ENCODE measurements at places on chromosomes 2 and 18.

GRCh38 chr2:198100346-198100745 is 296.0 kb downstream of the PLCL1 start:
- no peak for DNase-seq

DNA sequence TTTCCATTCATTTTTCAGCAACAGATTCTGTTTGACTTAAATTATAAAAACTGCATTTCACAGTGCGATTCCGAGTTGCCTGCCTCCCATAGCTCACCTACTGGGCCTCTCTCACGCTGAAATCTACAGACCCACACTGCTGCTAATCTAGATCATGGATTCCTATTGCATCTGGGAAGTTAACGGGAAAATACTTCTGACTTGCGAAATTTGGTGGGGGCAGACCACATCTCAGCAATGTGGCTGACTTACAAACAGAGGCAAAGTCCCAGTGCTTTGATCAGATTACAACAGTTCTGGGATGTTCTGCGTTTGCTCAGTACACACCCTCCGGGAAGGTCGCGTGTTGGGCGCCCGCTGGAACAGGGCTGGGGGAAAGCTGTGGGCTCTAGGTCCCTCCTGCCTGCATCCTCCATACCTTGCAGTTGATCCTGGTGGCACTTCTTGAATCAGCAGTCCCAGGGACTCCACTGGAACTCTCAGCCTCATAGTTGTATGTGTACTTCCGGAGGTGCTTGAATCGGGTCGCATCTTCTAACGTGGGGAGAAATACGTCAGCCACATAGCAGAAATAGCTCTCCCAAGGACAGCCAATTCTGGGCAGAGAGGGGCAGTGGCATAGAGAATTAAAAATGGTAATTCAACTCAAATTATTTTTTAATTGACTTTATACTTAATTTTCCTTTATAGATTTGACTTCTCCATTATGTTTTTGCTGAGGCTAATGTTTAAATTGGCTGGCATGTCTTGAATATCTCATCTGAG is 1.7 kb downstream of the APOB start:
- DNase-seq: no peak

DNA sequence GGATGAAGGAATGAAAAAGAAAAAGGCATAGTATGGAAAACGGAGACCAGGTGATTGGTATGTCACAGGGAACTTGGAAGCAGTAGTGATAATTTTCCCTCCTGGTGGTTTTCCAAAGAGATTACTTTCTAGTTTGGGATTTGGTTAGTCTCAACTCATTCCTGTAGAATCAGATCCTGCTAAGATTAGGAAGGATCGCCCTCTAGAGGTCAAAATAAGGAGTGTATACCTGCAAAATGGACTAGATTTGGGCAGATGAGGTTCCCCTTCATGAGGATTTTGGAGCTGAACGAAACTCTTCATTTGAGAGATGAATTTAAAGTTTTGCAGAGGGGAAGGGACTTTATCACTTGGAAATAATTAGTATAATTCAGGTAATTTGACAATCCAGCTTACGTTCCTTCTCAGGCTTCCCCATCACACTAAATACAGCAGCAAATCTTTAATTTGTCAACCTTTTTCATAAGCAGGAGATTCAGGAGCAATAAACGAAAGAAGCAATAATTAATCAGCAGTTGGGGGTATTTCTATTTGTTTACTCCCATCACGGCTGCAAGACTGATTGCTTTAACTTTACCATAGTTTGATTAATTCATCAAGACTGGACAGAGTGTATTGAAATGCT is 65.2 kb downstream of the CCDC195 start:
- DNase-seq: no peak

GRCh38 chr2:56184500-56185011 is 766 bp downstream of the CCDC85A start:
- no peak for DNase-seq

DNA sequence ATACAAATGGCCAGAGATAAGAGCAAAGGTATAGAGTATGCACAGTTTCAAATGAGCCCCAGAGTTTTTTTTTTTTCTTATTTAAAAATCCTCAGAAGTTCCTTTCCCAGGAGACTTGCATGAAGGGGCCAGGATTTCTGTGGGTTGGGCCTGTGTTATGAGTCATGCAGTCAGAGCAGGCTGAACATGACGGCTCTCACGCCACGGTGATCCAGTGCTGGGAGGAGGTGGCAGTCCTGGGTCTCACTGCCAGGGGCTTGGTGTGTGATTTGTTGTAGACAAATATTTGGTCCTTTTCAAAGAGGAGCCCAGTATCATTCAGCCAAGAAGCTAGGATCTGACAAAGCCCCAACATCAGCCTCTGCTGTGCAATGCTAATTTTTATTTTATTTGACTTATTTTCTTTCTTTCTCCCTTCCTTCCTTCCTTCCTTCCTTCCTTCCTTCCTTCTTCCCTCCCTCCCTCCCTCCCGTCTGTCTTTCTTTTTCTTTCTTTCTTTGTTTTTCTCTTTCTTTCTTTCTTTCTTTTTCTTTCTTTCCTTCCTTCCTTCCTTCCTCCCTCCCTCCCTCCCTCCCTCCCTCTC is 10.4 kb upstream of the KCNE4 start:
- DNase-seq: peak; percentile 52

- DNase-seq: no peak
These were observed 4.8 kb upstream of the TTC39C start for GRCh38 chr18:24009651-24010333.

DNA sequence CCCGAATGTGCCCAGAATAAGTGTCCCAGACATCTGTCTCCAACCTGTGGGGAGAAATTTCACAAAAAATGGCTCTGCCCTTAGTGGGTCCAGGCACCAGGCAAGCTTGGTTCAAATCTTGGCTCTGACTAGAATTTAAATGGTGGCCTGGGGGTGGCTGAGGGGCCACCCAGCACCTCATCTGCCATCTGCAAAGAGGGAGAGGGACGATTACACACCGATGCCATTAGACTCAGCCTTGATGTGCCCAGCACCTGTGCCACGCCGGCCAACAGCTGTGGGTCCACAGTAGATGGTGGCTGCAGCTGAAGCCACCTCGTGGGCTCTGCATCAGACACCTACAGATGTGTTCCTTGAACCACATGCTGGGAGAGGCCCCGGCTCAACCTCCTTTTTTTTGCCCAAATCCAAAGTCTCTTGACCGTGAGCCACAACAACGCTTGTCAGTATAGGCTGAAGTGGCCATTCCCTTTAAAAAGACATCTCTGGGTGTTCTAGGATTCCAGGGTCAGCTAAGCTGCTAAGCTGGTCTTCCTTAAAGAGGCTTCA is 222.0 kb upstream of the RAB6C start:
- DNase-seq: no peak

GRCh38 chr18:4068552-4069158 is 386.5 kb downstream of the DLGAP1 start:
- DNase-seq: no peak

GRCh38 chr18:61596296-61596695 is 263.1 kb downstream of the CDH20 start:
- no peak for DNase-seq

GRCh38 chr2:129459200-129459876 is 520.1 kb upstream of the RAB6C start:
- DNase-seq: no peak

- DNase-seq: no peak
These were observed 40.8 kb upstream of the FRZB start for GRCh38 chr2:182907081-182907830.

DNA sequence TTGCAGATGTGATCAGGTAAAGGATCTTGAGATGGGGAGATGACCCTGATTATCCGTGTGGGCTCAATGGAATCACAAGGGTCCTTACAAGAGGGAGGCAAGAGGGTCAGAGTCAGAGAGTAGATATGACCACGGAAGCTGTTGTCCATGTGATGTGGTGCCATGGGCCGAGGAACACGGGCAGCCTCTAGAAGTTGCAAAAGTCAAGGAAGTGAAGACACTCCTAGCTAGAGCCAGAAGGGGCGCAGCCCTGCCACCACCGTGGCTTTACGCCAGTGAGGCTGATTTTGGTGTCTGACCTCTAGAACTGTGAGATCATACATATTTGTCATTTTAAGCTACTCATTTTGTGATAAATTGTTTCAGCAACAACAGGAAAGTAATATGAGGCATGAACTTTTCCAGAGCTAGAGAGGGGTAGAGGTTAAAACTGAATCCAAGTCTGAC is 114.4 kb downstream of the CAPN13 start:
- DNase-seq: no peak

DNA sequence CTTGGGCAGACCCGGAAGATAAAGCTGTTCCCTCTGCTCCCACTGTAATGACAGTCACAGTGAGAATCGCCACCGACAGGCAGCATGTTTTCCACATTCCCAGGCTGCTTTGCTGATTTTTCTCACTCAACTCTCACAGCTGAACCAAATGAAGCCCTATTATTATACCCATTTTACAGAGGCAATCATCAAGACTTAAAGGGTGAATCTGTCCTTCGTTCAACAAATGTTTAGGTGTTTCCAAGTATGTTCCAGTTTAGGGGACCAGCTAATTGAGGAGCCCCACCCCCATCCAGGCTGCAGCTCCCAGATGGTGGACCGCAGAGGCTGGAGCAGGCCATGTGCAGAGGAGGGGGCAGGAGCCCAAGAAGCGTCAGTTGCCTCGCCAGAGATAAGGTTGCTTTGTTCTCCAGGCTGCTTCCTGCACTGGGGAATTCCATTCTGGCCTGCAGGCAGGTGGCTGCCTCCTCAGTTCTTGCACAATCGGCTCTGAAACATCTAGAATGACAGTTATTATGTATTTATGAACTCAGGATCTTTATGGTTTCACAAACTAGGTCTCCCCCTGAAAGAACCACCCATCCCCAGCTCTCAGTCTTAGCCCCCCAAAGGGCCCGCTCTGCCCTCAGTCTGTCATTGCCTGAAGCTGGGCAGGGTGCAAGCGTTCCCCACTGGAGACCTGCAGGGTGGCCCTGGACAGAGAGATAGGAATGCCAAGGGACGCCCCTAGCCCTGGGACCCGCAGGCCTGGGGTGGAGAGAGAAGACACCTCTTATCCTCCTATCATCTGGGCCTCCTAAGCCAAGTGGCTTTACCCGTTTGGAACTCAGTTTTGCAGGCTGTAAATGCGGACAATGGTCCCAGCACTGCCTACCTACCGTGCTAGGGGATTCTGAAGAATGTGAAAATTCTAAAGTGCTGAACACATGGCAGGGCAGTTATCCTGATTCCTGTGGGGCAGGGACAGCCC is 49.1 kb upstream of the MYCN start:
- no peak for DNase-seq

DNA sequence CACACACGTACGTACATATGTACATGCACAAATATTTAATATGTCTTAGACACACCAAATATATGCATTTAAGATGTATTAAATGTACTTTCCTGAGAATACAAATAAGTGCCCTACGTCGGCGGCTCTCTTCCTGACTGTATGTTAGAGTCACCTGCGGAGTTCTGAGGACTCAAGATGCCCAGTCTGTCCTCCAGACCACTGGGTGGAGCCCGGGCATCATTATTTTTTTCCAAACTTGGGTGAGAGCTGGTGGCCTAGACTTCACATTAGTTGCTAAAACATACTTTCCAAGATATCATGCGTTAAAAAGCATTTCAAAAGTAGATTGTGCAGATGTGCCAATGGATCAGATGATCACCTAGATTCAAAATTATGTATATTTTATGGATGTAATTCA is 2.9 kb downstream of the IL18R1 start:
- no peak for DNase-seq

DNA sequence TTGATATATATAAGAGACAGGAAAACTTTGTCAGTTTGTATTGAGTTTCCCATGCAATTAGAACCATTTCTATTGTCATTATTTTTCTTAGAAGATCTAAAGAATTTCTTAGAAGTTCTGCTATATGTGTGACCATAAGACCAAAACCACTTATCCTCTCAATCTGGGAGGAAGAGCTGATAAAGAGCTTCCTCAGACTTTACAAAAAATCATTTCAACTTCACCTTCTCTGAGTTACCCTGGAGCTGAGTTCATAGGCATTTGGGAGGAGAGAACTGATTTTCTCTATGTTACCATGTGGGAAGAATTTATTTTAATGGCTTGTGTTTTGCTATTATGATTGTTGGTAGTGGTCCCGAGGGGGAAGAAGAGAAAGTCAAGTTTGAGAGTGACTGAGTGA is 329.3 kb downstream of the GPD2 start:
- DNase-seq: no peak

DNA sequence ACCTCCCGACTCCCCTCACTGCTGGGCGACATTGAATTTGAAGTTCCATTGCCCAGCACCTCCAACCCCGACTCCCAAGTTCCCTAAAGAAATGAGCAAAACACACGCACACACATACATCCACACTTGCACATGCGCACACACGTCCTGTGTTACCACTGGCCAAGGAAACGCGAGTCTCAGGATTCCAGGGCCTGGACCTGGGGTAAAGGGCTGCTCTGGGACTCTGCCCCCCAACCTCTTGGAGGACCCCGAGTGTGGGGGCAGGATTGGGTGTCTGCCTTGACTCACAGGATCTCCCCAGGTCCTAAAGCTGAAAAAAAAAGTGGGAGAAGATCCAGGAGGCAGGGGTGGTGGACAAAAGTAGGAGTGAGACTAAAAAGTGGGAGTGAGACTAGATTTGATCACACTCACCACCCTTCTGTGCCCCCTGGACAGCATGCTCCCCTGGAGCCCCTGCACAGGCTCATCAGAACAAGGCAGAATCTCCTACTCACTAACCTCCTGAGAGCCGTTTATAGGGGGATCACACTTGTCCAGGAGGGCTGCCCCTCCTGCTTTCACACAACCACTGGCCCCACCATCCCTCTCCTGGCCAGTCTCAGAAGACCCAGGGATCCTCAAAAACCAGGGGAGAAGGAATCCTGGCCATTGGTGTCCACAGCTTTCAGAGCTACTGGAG is 202.2 kb downstream of the TNS1 start:
- DNase-seq: no peak

GRCh38 chr2:157466764-157467163 is 22.9 kb upstream of the CYTIP start:
- no peak for DNase-seq

- DNase-seq: no peak
These were observed 86.1 kb upstream of the CTAGE1 start for GRCh38 chr18:22503803-22504202.

- DNase-seq: no peak
These were observed 261.3 kb downstream of the MBD5 start for GRCh38 chr2:148282201-148282600.

DNA sequence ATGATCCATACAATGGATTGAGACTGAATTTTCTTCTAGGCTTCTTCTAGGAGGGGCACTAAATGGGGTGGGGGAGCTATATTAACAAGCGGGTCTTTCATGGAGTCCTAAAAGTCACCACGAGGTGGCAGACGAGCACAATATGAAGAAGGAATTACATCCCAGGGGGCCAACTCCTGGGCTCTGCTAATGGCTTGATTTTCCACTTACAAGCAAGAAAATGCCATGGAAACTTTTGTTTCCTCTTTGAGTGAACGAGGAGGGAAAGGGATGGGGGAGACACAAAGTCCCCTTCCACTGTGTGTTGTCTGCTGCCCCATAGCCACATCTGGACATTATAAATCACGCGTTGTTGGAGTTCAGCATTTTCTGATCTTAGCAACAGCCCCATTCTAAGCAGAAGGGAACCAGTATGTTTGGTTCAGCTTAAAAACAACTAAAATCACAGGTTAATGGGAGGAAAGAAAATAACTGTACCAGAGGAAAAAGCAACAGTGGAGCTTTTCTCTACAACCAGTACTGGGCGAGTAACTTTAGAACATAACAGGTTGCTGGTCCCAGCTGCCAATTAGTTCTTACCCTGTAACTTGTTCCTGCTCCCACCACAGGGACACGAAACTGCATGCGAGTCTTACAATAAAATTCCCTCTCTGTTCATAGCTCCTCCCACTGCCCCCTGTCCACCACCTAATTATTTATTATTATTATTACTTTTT is 285.0 kb upstream of the PARD3B start:
- DNase-seq: peak; percentile 20

Data from GOT3 (cell line).